ENCODE measurements at places on chromosomes 4 and X. TPM values are rescaled to one million over a fixed set of nuclear protein-coding genes. Genes with fewer than 3 reads are reported as not detected.

DNA sequence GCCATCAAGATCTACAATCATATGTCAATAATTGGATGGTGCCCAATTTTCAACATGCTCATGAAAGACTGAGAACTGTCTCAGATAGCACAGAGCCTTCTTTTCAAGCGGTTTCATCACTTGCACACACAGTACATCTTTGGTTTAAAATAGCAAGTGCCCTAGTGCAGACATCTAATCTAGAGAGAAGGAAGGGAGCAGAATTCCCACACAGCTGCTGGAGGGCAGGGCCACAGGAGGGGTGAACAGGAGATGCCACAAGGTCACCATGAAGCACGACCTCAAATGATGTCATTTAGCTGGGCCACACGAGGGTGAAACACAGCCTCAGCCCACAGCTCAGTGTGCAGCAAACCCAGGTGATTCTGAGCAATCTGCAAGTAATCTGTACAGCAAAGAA is 24.3 kb downstream of the LEF1 start:
- DNase-seq: no peak

DNA sequence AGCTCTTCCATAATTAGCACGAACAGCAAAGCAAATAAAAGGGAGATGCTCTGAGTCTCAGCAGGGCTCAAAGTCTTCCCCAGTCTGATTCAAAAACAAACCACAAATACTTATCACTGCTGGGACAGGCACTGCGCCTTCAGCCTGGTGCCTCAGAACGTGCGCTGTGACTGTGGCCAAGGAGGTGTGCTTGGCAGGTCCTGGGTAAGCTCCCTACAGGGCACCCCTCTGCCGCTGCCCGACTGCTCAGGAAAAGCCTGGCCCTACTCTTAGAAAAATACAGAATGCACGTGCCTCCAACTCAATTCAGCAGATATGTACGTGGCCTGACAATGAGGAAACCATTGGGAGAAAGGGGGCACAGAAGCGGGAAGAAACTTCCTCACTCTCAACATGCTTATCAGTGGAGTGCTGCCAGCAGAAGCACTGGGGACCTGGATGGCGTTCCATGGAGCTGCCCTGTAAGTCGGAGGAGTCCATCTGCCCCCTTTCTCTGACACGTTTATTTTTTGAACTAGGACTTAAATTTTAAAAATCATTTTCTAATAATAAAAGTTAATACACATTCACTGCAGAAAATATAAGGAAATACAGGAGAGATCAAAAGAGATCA is 86.8 kb downstream of the GATB start:
- DNase-seq: no peak

Gene ADGRG2
- total RNA-seq: not detected

GRCh38 chrX:7092543-7092942 is 55.0 kb upstream of the STS start:
- no peak for DNase-seq

- no peak for DNase-seq
Measured at GRCh38 chr4:102612824-102613366, 111.7 kb downstream of the NFKB1 start.

DNA sequence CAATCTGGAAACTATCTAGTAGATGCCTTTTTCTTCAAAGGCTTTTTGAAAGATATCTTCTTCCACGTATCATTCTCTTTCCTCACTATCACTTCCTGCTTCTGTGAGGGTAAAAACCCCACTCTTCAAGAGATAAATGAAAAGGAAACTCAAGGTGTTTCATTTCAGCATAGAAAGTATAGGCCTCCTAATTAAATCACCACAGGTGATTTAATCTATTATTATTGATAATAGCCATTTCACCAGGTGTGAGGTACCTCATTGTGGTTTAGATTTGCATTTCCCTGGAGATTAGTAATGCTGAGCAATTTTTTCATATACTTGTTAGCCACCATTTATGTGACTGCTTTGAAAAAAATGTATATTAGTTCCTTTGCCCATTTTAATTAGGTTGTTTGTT is 92.0 kb upstream of the EMCN start:
- no peak for DNase-seq

Gene TLR3
- not detected for total RNA-seq

- DNase-seq: no peak
Measured at GRCh38 chr4:102623622-102624021, 122.5 kb downstream of the NFKB1 start.

Gene JCHAIN
- 47.0 TPM for total RNA-seq

Gene ZNF330
- total RNA-seq: 40.7 TPM

DNA sequence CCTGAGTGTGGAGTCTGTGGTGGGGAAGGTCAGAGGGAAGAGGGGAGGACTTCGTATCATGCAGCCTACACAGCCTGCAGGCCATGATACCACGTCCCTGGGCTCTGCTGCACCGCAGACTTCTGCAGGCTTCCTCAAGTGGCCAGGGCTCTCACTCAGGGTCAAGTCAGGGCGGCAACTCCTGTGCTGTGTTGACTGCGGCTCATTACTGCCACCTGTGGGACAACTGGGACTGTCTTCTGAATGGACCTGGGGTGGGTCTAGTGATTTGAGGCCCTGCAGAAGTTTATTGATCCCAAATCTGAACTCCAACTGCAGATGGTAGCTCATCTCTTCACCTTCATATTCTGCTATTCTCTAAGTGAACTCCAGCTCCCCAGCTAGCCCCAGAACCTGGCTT is 167.1 kb downstream of the NSUN7 start:
- DNase-seq: no peak
